ENCODE measurements at places on chromosomes 3 and 15.

DNA sequence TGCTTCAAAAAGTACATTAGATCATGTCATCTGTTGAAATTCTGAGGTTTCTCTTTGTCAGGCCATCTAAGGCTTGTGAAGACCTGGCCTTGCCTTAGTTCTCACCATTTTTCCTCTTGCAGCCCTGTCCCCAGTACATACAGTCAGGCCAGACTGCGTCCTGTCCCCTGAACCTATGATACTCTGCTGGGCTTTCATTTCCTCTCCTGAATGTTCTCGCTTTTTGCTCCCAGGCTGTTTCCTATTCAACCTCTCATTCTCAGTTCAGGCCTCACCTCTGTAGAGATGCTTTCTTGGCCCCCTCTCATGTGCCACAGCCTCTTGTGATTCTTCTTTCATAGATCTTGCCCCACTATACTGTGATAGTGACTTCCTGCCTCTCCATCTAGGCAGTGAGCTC is 648.8 kb upstream of the KCNMB2 start:
- DNase-seq, result no peak

- DNase-seq, result no peak
These were observed 92.2 kb upstream of the RAP2B start for GRCh38 chr3:153069598-153070510.

DNA sequence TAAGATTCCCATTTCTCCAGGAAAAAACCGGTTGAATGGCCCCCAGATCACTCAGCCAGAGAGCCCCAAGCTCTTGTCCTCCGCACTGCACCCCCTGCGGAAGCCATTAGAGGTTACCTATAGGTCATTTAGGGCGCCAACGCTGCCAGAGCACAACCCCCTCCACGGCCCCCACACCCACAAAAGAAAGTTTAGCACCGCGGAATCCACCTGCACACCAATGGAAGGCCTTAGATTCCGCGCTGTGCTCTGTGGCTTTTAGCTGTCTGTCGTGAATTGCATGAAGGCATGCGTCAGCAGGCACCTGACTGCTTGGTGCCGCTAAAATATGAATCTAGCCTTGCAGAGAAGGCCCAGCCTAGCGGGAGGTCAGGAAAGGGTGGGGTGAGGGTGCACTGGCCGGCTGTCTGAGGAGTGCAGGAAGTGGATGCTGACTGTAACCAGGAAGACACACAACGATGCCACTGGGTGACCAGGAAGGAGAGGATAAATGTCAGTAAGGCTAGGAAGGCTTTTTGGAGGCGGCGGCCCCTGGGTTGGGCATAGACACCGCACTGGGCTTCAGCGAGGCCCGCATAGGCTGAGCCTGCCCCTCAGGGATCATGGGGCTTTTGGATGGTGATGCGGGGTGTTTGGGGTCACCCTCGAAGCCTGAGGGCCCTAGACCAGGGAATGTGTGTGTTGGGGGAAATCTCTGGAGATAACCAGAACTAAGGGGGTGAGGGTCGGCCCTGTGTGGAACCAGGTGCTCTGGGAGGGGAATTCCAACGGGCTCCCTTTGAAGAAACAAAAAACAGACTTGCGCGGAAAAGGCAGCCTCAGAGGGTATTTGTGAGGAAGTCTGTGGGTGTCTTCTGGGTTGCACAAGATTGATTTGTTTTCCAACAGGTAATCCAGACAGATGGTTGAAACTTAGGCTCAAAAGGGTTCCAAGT is 976 bp upstream of the NUP210 start:
- DNase-seq, result no peak

DNA sequence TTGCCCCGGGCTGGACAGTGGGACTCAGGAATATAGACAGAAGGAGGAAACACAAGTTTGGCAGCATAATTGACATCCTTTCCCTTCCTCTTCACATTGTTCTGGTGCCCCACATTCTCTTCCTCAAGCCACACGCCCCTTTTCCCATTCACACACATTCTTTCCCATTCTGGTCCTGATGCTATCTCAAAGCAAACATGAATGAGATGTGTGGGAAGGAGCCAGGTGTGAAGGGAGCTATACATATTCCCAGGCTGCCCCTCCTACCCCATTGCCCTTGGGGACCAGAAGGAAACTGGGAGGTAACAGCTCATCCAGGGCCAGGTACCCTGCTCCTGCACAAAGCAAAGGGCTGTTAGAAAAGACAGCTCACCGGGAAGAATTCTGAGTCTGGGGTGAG is 23.4 kb upstream of the CLK3 start:
- DNase-seq, result no peak

GRCh38 chr3:184812662-184813042 is 686 bp downstream of the VPS8 start:
- peak; percentile 17 for DNase-seq

DNA sequence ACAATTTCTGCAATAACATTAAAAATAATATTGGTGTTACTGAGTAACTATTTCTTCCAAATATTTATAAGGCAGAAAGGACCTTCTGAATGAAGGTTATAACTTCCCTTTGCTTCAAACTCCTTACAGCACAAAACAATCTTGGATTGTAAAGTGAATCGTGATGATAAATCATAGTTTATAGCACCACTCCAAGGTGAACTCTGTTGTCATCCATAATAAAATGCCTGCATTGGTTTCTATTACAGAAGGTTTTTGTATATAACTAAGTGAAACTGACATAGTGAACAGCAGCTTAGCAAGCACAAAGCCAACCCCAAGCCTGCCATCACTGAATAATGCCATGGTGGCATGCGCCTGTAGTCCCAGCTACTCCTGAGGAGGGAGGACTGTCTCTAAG is 86.3 kb downstream of the MME start:
- DNase-seq, result no peak

Data from nucleus accumbens (tissue), 56 donors.